T-helper 2 cell treated with Interferon-gamma antibody and Interleukin-4, amounts not matched to agents 100 ng/mL and 5 ng/mL, for 36 hours (primary cell): ENCODE measurements at places on chromosomes 4 and X. TPM values are rescaled to one million over a fixed set of nuclear protein-coding genes. Genes with fewer than 3 reads are reported as not detected.

The UGT2B15 gene
- not detected in 2 replicates for total RNA-seq

The GRIA2 gene
- total RNA-seq = not detected in 2 replicates

The IBSP gene
- total RNA-seq = not detected in 2 replicates

The VCX2 gene
- total RNA-seq = not detected in 2 replicates

The POF1B gene
- total RNA-seq = 0.39 and 0.43 TPM in 2 replicates

The TMSB15B gene
- 7.2 and 8.3 TPM in 2 replicates for total RNA-seq

The ASB5 gene
- not detected in 2 replicates for total RNA-seq

The MED12 gene
- total RNA-seq = 54.7 and 63.0 TPM in 2 replicates
